ENCODE measurements at places on chromosomes 6 and 20.

- DNase-seq = peak; percentile 11
Measured at GRCh38 chr6:100617633-100618350, 153.1 kb upstream of the SIM1 start.

DNA sequence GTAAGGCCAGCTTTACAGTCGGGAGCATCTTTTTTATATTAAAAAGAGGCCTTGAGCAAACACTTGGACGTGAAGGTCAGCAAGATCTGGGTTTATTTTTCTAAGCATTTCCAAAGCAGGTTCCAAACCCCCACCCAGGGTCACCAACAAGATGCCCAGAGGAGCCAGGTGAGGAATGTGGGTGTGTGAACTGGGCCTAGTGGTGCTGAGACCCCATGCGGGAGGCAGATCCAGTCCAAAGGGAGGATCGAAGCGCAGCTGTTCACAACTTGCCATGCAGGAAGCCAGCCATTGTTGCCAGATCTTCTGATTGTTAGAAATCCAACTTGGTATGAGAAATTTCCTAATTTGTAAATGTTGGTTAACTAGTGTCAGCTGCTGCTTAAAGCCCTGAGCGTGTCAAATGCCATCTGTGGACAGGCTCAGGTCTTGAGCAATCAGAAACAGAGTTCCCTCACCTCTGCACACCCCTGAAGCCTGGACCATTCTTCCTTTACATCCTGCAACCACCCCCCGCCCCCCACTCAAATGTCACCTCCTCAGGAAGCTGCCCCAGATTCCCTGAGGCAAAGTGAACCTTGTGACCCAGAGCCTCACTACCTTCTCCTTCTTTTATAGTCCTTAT, 46.5 kb downstream of the NFATC2 start:
- no peak for DNase-seq

DNA sequence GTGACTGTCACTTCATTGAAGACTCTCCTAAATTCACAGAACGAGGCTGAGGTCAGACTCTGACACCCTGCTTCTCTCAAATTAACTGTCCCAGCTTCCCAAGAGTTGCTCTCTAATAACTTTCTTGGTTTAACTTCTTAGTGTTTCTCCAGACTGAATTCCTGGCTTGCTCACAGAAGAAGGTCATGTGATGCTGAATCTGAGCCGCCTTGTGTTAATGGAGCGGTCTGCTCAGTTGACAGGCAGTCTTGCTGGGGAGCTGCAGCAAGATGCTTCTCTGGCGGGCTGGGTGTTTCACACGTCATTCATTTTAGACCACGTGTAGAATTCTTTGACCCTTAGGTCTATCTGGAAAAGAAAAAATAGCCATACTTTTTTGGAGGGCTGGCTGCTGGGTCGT, 107.3 kb downstream of the FOXO3 start:
- DNase-seq = no peak

GRCh38 chr6:157560691-157561413, 179.9 kb downstream of the ZDHHC14 start:
- DNase-seq = no peak

DNA sequence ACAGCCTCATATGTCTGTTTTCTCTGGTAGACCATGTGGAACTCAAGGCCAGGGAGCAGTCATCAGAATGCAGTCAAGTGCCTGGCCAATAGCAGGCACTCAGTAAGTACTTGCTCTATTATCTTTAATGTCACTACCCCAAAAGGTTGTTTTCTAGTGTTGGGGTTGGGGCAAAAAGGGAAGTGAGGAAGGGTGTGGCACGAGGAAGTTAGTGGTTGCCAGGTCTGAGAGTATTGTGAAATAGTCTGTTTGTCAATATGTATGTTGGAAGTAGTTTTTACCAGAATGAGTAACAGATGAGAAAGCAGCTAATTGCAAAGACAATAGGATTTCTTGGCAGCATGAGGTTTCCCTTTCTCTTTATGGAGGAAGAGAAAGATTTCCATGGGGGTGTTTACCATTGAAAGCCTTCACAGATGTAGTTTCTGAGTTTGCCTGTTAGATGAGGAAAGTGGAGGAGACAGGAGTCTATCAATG, 59.5 kb upstream of the ARMH2 start:
- peak; percentile 83 for DNase-seq

DNA sequence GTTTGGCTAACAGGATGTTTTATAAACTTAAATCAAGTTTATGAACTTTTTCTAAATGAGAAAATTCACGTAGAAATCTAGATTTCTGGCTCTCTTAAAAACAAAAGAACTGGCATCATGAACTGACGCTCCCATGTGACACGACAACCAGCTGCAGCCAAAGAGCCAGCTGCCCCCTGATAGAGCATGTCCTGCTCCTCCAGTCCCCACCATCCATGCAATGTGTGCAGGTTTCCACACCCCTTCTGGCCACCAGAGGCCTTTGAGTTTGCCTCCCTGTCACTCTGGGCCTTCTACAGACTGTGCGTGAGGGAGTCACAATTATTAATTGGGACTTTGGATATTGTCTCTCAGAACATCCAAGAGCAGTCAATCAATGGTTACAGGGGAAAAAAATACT, 1.6 kb upstream of the GPLD1 start:
- DNase-seq = no peak

GRCh38 chr20:56909918-56910714, 281.0 kb downstream of the TFAP2C start:
- DNase-seq = no peak

- no peak for DNase-seq
Measured at GRCh38 chr20:46219190-46219589, 89.1 kb downstream of the CDH22 start.

- DNase-seq = peak; percentile 74
Measured at GRCh38 chr6:168884646-168885086, 369.0 kb downstream of the THBS2 start.

GRCh38 chr20:10074513-10074912, 39.7 kb downstream of the ANKEF1 start:
- peak; percentile 14 for DNase-seq

DNA sequence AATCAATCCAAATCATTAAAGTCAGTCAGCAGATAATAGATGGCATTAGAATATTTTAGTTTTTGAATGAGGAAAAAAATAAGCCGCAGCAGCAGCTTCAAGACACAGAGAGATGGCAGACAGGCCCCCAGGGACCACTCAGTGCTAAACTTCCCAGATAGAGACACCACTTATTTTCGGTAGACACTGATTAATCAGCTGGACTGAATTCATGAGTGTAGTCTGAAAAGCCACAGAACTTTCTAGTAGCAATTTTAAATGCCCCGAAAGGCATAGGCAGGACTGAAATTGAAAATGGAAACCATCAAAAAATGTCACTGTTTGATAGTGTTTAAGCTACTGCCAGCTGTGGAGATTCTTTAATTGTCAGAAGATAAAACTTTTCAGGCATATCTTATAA, 3.1 kb upstream of the CLDN20 start:
- DNase-seq = no peak

DNA sequence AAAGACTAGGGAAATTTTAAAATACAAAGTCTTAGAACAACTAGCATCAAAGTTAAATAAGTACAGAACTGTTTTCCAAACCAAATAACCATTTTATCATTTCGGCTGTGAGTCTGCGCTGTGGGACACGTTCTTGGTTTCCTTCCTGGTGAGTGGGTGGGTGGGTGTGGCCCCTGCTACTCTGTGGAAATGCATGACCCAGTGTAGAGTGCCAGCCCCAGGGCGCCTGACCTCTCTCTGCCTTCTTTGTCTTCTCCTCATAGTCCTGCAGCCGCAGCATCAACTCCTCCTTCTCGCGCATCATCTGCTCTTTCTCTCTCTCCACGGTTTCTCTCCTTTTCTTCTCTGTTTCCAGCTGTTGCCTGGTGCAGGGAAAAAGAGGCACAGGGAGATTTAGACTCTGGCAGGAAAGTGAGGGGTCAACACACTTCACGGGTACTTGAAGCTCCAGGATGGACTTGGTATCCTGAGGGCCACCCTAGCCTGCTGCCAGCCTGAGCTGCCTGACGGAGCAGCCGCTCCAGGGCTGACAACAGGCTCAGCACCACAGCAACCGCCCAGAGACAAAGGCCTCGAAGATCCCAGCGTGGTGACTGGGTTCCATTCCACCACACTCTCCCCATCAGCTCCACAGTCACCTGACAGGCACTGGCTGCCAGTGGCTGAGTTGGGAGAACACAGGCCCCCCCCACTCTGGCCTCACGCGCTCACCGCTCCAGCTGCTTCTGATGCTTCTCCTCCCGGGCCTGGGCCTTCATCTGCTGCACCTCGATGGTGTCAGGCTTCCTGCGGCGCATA, 48.4 kb downstream of the EZR start:
- no peak for DNase-seq

DNA sequence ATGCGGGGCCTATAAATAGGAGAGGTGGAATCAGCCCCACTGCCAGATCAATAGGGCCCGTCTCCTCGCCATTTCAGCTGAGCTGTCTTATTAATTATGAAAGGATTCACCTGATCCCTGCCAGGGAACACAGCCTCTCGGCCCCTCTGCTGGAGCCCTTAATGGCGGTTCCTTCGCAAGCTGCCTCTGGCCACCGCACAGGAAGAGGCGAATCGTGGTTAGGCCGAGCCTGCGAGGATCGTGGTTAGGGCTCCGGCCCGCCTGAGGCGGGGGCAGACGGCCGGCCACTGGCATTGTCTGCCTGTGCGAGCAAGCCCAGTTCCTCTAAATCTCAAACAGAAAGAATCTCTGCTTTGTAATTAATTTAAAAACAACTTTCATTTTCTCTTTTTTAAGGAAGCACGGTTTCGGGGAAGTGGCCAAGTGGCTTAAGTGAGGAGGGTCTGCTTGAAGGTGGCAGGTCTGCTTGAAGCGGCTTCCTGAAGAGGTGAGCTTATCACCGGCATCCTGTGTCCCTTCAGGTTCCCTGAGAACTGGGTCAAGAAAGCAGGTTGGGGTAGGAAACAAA, 9.2 kb downstream of the NRN1 start:
- DNase-seq = no peak

DNA sequence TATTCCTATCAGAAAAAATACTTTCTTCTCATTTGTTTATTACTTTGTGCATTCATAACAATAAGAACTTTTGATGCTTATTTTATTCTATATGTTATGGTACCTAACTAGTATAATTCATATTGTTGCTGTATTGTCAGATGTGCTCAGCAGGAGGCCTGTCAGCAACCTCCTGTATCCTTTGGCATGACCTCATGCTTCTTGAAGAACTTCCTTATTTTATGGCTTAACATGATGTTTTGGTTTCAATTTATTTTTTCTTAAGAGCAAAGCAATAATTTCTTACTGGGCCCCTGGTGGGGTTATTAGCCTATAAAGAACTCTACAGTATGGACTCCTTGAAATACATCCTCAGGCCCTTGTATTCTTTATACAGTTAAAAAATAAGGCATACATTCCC, 17.3 kb downstream of the GGTLC1 start:
- no peak for DNase-seq

DNA sequence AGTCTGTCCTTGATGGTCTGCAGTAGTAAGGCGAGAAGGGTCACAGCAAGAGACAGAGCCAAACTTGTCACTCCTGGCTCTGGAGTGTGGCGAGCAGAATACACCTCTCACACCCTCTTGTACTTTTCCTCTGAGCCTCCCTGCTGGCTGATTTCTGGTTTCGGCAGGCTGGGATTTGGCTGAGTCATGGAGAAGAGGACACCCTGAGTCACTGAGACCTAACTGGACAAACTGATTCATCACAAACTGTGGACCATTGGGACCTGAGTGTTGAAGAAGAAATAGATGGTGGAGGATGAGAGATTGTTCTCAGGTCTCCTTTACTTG, 101.7 kb downstream of the F13A1 start:
- DNase-seq = no peak

DNA sequence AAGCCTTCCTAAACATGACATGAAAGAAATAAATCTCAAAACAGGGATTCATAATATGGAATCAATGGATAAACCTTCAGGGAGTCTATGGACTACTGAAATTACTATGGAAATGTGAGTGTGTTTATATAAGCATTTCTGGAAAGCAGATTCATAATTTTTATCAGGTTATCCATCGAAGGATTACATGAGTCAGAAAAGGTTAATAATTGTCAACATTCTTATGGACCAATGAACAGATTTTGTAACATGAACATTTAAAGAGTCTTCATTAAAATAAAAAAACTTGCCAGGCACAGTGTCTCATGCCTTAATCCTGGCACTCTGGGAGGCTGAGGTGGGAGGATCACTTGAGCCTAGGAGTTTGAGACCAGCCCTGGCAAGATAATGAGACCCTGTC, 84.8 kb downstream of the AHI1 start:
- no peak for DNase-seq

- no peak for DNase-seq
Measured at GRCh38 chr6:34663371-34663770, 33.2 kb downstream of the ILRUN start.

DNA sequence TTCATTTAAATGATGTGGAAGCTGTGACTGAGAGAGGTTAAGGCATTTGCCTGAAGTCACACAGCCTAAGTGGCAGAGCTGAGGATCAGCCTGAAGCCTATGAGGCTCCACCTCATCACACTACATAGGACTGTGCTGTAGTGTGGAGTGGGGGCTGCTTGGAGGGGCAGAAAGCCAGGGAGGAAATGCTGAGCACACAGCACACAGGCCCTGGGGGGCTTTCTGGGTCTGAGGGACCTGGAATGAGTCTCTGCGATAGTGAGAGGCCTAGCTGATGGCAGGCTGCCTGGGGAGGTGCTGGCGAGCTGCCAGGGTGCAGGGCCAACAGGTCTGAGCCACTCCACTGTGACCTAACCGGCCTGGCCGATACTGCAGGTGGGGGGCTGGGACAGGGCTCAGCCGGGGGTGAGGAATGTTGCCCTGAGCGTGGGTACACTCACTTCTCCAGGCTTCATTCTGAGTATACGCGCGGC, 2.2 kb upstream of the ARHGAP40 start:
- DNase-seq = no peak

DNA sequence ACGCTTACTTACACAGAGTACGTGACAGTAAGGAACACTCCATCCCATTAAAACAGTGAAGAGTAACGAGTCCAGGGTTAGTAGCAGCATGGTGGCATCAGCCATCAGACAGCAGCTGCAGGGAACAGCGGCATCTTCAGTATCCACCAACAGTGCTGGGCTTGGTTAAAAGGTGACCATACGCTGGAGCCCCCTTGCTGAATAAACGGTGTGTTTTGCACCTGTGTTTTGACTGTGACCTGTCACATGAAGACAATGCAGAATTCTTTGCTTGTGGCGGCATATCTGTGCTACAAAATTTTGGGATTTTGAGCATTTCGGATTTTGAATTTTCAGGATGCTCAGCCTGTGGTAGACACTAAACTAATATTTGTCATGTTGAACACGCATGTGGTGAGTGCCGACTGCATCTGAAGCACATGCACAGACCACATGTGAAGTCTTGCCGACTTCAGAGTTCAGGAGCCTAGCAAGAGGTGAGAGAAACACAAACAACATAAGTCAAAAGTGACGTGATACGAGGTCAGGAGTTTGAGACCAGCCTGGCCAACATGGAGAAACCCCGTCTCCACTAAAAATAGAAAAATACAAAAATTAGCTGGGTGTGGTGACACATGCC, 69.3 kb upstream of the FRMD1 start:
- DNase-seq = no peak

- no peak for DNase-seq
Measured at GRCh38 chr6:123022975-123023374, 26.9 kb downstream of the CLVS2 start.

DNA sequence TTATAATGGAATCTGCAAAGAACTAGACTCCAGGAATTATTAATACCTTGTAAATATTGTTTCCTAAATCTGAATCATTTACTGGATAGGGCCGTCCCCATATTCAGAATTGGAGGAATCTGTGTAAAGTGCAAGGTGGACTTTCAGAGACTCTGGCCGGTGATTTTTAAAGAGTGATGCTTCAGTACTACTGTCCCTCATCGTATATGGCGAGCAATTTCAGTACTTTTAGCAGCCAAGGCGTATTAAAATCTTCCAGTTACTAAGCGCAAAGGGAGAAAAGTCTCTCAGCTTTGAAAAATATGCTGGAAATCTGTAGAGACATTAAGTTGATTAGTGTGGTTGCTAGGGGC, 483 bp downstream of the SMIM26 start:
- DNase-seq = no peak

Data from activated CD4-positive, alpha-beta T cell treated with anti-CD3 and anti-CD28 coated beads, Interleukin-10, Interleukin-2, amounts not matched to agents 100 ng/mL and 50 ng/mL, durations not matched to agents 16 hours and 8 hours (primary cell).